ENCODE measurements at places on chromosomes 11 and 22.

GRCh38 chr11:107821199-107821927 is 37.2 kb downstream of the SLC35F2 start:
- DNase-seq: no peak

DNA sequence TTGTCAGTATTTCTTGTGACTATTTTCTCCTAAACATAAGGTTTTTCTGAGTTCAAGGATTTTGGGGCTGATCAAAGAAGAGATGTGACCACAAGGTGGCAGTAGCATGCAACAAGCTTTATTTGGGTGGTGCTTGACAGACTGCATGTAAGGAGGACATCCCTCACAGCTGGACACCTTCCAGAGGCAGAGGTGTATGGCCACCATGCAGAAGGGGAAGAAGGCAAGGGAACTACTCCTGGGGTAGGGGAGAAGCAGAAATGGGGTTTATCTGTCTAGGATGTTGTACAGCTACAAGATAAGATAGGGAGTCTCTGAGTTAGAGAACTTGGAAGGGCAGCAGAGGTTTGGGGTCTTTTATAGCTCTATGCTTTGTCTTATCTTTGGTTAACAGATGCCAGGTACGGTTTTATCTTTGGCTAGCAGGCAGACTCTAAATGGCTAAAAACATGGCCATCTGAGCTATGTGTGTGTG is 5.1 kb upstream of the BIRC2 start:
- DNase-seq: peak; percentile 67

DNA sequence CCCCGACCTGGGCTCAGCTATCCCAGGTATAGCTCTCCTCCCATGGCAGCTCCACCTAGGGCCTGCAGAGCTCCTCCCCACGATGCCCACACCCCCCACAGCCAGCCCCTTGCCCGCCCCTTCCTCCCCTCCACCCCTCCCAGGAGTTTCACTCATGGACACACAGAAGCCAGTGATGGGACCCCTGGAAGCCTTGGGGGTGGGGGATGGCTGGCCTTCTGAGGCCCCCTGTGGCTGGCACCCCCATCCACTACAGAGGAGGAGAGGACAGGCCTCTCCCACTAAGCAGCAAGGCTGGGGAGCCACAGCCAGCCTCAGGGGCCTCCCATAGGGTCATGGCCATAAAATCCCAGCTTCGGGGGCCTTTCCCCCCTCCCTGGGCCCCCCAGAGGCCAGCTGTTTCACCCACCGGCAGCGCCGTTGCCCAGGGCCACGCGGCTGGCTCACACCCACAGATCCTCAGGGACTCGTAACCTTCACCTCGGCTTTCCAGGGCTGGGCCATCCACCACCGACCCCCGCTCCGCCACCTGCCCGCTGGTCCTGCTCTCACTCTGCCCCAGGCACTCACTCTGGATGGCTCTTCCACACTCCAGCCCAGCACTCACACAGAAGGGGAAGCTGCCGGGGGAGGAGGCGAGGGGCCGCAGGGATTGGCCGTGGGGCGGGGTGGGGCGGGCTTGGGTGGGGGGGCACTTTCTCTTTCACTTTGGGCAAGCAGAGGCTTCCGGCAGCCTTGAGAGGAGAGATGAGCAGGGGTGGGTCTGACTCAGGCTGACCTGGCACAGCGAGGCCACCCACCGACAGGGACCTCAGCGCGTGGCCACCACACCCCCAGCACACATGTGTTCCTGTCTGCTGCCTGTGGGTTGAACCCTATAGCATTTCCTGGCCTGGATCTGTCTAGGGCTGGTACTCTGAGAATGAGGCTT is 2.2 kb downstream of the SLC25A22 start:
- DNase-seq: no peak

DNA sequence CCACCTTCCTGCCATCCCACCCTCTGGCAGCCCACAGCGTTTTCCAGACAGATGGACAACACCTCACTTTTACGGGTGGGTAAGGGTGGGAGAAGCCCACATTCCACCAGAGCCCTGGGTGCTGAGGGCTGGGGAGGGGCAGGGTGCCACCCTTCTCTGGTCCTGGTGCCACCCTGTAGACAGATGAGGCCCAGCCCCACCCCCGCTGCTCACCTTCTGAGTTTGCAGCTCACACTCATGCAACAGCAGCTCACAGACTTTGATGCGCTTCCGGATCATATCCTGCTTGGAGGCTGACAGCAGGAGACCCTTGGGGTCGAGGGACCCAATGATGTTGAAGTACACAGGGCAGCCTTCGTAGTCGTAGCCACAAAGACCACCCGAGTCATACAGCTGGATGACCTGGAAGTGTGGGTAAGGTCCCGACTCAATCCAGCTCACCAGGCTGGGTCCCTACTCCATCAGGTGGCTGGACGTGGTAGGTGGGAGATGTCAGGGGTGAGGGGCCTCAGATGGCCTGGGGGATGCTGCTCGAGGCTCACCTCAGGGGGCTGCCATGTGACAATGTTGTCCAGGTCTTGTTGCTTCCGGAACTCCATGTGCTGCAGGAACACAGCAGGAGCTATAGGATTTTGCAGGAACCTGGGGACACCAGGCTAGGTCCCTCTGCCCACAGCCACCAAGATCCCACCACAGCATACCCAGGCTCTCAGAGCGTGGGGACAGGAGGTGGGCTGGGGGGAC is 10.3 kb downstream of the SEC14L4 start:
- DNase-seq: no peak

DNA sequence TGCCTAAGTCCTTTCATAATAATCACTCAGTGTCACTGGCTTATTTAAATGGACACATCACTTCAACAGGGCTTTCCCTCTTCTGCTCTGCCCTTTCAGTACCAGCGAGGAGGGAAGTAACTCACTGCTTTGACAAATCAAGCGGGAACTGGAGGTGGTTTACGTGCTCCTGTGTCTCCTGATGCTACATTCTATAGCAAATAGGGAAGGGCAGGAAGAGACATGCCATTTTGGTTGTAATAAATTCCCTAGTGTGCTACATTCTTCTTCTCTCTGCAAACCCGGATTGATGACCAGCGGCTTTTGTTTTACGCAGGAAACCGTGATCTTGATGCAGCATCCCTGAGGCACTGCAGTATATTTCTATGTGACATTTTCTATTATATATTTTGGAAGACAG is 371.1 kb upstream of the SYN3 start:
- no peak for DNase-seq

DNA sequence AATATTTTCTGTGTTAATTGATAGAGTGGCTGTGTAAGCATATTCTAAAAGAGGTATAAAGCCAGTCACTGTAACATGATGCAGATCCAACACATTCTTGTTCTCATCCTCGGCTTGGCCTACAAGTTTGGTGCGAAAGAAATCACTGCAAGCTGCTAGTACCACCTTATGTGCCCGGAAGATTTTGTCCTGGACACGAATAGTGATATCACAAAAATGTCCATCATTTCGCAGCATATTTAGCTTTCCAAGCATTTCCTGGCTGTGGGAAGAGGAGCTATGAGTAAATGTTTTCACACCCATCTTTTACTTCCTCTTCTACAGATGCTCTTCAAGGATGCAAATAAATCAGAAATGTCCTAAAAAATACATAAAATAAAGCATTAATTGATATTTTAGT is 53.1 kb downstream of the ZBTB44 start:
- no peak for DNase-seq

GRCh38 chr22:21094911-21095772 is 49.4 kb downstream of the LRRC74B start:
- no peak for DNase-seq

Measured in putamen (tissue), 1 donor.